ENCODE measurements at places on chromosomes 7 and 10. TPM values are rescaled to one million over a fixed set of nuclear protein-coding genes. Genes with fewer than 3 reads are reported as not detected.

Gene FGFBP3
- total RNA-seq, result 0.28 TPM

Gene MBL2
- not detected for total RNA-seq

- DNase-seq, result no peak
These were observed 18.9 kb upstream of the OPN4 start for GRCh38 chr10:86635402-86635801.

DNA sequence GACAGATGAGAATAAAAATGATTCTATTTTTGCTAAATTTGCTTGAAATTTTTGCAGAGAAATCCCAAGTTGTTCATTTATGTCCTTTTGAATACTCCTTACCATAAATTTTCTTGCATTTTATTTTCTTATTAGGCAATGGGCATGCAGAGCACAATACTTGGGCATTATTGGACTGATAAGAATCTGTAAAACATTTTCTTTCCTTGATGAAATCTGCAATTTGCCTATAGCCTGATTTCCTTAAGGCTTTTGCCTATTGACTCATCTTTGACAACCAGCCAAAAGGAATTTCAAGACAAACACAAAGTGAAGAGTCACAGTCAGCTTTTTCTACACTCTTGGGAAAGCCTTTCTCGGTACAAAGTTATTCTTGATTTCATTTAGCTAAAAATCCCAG lies 30.5 kb upstream of the GNAT3 start:
- DNase-seq, result no peak

GRCh38 chr10:12201543-12201942 lies 5.6 kb downstream of the CDC123 start:
- no peak for DNase-seq

DNA sequence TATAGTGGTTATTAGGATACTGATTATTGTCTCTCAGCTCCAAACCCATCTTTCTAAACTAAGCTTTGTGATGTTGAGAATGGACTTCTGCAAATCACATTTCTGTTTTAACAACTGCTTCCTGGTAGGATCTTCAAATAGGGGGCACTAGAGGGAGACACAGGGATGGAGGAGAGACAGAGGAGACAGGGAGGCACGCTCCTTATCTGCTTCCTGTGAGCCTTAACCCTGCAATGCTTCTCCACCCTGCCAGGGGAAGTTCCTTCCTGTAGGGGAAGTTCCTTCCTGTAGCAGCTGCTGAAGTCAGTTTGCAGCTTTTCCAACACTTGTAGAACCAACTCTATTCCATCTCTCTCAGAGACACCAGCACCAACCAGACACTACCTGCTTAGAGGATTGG lies 847.2 kb downstream of the CCSER2 start:
- no peak for DNase-seq

Gene CDH23
- under 0.01 TPM for total RNA-seq

GRCh38 chr7:78777829-78778228 lies 675.6 kb downstream of the MAGI2 start:
- DNase-seq, result no peak

GRCh38 chr10:117165538-117166417 lies 27.7 kb upstream of the VAX1 start:
- no peak for DNase-seq

- DNase-seq, result no peak
These were observed 109.0 kb downstream of the EBF3 start for GRCh38 chr10:129854796-129855705.

Gene PKD1L1
- 2.1 TPM for total RNA-seq

DNA sequence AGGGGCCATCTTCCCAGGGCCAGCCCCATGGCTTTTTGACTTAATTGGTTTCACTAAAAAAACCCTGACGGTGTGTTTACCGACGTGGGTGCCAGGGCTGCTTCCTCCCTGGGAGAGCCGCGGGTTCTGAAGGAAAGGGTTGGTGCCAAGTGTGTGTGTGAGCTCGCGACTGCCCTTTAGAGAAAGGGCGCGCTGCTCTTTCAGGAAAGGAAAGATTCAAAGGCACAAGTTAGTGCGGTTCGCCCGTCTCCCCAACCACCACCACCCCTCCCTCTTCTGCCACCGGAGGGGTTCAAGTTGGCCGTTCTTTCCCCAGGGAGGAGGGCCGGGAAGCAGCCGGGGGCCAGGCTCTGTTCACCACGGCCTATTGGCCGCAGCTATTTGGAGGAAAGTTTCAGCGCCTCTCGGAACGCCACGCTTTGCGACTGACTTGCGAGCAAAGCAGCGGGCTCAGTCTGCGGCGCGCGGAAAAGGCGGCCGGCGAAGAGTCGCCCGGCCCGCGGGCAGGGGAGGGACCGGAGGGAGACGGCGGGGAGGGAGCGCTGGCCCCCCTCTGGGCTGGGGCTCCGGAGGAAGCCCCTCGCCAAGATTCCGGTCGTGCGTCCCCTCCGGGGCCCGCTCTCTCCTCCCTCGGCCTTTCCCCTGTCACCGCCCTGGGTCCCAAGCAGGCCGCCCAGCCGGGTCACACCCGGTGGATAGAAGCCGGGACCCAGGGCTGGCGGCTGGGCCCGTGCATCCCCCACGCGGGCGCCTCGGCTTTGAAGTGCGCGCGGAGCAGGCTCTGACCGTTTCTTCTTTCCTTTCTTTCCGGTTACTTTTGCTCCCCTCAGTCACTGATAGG lies 165.9 kb upstream of the PPP1R3A start:
- DNase-seq, result no peak

Gene KIN
- total RNA-seq, result 5.7 TPM

DNA sequence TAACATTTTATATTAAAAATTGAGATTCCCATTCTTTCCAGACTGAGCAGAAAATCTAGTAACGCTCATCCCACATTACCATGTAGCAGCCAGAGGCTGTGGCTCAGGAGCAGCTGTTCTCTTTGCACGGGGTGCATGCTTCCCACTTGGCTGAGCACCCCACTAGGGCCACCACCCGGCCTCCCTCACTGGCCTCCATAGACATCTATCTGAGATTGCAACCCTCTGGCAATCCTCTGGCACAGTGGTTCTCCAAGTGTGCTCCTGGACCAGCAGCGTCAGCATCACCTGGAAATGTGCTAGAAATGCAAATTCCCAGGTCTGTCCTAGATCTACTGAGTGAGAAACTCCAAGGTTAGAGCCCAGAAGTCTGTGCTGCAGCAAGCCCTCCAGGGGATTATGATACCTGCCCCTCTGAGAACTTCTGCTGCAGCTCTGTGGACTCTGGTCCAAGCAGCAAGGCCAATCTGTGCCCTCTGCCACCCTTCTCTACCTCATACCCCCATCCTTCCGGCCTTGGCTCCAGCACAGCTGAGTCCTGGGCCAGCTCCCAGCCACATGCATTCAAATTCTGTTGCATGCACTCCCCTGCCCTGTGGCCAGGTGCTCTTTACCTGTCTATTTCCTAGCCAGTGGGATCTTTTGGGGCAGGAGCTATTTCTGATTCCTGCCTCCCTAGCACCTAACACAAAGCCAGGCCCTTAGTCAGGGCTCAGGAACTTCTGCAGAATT lies 301.5 kb downstream of the GRID1 start:
- no peak for DNase-seq

DNA sequence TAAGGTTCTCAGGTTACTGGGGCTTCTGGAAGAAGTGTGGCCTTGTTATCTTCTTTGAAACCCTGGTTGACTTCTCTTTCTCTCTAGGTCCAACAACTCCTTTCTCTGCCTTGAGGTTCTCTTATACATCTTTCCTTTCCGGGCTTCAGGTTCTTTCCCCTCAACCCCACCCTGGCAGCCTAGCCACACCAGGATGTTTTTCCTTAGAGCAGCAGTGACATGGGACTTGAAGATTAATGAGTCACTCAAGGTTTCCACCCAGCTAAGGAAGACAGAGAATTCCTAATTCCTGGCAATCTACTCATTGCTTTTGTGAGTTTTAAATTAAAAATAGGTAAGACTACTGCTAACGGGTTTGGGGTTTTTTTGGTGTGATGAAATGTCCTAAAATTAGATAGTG lies 121.8 kb upstream of the HPS1 start:
- DNase-seq, result no peak

GRCh38 chr10:133461027-133461426 lies 7.3 kb downstream of the SCART1 start:
- DNase-seq, result no peak

- no peak for DNase-seq
These were observed 73.7 kb downstream of the FOXL3 start for GRCh38 chr7:363626-364025.

Gene NEUROG3
- not detected for total RNA-seq

DNA sequence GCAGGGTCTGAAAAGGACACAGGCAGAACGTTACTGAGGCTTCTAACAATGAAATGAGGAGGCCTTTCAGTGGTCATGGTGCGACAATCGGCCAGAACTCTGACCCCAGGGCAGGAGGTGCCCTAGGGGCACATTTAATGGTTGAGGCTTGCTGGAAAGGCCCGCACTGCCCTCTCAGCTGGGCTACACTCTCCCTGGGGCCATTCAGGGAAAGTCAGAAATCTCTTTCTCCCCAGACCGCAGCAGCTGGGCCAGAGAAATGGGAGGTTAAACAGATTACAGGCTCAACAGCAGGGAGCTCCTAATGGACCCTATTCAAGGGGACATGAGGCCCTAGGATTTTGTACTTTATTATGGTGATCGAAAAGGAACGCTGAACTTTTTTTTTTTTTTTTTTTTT lies 85.6 kb upstream of the FGFR2 start:
- no peak for DNase-seq

DNA sequence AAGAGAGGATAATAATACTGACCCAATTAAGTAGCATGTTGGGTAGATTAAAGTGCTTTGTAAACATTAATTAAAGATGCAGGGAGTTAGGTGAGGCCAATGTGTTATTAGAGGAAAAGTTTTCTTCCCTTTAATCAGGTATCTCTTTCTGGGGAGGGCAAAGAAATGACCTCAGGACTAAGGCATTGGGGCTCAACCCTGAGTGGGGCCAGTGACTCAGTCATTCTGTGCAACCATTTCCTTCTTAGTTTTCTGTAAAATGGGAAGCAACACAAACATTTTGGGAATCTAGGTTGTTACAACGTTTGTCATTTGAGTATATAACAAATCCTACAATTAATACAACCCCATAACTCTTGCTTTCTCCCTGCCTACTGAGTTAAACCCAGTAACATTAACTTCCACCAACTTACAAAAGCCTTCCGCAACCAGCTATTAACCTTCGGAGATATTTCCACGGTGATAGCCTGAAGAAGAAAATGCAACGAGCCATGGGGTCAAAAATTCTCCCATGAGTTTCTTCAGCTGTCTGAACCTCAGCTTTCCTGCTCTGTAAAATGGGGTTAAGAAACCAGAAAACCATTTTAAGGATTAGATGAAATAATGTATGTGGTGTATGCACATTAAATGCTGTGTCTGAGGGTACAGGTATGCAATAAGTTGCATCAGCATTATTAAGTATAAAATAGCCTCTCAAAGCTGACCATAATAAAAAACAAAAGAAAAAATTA lies 965 bp upstream of the PROSER2 start:
- DNase-seq, result no peak

DNA sequence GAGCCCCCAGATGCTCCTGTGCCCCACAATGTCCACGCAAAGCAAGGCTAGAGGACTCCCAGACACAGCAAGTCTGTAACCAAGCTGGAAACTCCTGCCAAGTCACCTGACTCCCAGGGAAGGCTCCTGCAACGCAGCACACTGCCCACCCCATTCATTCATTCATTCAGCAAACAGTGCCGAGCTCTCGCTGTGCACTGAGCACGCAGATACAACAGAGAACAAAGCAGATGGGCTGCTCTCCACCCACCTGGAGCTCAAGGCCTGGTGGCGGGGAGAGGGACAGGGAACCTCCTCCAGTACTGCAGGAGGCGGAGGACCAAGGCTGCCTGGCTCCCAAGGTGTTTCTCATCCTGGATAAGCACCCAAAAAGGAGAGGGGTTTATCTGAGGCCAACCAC lies 8.6 kb downstream of the KCNH2 start:
- no peak for DNase-seq

DNA sequence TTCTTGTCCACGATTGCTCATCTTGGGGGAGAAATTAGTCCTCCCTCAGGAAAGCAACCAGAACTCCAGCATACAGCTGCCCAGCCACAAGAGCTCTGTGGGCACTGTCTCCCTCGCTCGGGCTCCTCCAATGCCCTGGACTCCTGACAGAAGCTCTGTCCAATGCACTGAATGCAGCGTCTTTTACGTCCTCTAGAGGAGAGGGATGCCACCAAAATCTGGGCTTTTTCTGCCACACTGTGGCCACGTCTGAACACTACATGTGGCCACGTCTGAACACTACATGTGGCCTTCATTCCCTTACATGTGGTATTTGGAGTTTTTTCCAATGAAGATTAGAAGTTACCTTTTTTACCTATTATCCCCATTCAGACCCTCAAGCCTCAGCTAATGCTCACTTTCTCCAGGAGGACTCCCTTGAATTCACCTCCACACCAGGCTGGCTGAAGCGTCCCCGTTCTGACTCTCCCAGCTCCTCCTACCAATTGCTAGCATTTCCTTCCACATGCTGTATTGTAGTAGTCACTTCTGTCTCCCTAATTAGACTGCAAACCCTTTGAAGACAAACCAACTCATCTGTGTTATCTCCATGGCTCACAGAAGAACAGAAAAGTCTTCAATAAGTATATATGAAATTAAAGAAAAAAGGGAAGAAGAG lies 134.3 kb upstream of the PDE1C start:
- DNase-seq, result peak; percentile 43

Gene CPVL
- total RNA-seq, result not detected

GRCh38 chr7:93992421-93993110 lies 11.6 kb downstream of the BET1 start:
- DNase-seq, result no peak

Gene CUBN
- 2.0 TPM for total RNA-seq

DNA sequence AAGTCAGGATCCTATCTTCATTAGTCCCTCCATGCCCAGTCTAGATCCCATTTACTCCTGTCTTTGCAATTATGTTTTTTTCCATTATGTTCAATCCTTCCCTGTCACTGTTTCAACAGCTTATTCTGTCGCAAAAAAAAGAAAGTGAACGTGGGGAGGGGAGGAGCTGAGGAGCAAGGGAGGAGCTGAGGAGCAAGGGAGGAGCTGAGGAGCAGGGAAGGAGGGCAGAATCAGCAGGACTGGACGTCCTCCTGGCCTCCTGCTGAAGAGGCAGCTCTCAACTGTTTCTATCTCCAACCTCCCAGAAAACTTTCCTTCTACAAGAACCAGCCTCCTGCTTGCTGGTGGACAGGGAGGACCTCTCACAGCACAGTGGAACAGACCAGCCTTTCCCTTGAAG lies 26.0 kb downstream of the LARP4B start:
- no peak for DNase-seq

Gene SPDYE9
- not detected for total RNA-seq

GRCh38 chr10:123884907-123885381 lies 6.7 kb downstream of the CPXM2 start:
- no peak for DNase-seq

Gene DEPP1
- total RNA-seq, result 395 TPM

- no peak for DNase-seq
These were observed 236.2 kb downstream of the ELFN1 start for GRCh38 chr7:1906087-1906830.

Gene HTR7
- total RNA-seq, result 0.28 TPM

DNA sequence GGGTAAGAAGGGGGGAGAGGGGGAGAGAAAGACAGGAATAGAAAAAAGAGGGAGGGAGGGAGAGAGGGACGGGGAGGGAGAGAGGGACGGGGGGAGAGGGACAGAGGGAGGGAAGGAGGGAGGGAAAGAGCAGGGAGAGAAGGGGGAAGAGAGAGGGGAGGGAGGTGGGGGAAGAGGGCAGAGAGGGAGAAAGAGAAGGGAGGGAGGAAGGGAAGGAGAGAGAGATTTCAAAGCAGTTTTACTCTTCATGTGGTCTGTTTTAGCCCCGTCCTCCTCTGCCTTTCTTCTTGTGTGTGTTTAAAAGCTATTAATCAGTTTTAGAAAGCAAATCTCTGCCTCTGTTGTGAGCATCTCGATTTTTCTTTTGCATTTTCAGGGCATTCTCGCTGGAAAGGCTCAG lies 237.0 kb downstream of the WDR37 start:
- DNase-seq, result no peak

Gene HSPA12A
- total RNA-seq, result 0.13 TPM

Data from pulmonary artery endothelial cell (primary cell).